ENCODE measurements at places on chromosomes 4 and X.

DNA sequence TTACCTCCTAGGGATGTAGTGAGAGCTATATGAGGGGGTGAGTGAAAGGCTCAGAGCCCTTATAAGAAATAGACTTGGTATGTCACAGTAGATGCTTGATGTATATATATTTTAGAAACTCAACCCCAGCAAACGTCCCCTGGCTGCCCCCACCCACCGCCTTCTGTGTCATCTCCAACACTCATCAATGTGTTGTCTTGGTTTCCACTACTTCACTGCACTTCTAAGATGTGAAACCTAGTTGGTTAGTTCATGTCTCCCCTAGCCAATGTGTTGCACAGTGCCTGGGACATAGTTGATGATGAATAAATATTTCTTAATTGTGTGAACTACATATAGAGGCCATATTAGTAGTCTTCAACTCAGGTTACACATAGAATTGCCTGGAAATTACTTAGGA is 4.4 kb downstream of the FGFBP2 start:
- no peak for DNase-seq

DNA sequence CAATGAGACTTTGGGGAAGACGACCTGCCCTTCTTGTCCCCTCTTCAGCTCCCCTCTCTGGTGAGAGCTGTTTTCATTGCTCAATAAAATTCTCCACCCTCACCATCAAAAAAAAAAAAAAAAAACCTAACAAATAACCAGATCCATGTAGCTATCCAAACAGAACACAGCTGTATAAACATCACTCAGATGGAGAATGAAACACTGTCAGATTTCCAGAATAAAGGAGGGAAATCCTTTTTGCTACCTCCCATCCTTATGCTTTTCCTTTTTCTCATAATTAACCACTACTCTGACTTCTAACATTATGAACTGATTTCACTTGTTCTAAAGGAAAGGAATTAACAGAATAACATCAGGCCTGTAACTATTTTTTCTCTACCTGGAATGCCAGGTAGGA is 155.6 kb downstream of the PPP4R3C start:
- DNase-seq, result no peak

GRCh38 chrX:10931976-10932375 is 179.2 kb upstream of the HCCS start:
- peak; percentile 45 for DNase-seq

GRCh38 chr4:169823685-169824084 is 65.9 kb upstream of the HPF1 start:
- no peak for DNase-seq

- no peak for DNase-seq
Observed at GRCh38 chr4:125011646-125012045, 299.1 kb upstream of the ANKRD50 start.

DNA sequence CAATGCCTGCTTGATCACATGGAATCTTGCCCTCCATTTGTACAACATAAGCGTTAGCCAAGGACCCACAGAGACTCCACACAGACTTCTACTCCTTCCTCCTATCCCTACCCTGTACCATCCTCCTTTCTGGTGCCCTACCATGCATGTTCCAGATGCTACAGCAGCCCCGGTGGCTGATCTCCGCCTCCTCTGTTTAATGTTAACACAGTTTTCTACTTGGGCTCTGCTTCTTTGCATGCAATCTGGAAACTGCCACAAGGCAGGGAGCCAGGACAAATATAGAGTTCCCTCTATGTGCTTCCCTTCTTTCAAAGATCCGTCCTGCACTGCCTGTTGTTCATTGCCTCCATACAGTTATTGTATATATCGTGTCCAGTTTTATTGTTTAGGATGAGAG is 368.6 kb upstream of the TENM3 start:
- no peak for DNase-seq

GRCh38 chr4:23981328-23981727 is 91.5 kb upstream of the PPARGC1A start:
- DNase-seq, result no peak

DNA sequence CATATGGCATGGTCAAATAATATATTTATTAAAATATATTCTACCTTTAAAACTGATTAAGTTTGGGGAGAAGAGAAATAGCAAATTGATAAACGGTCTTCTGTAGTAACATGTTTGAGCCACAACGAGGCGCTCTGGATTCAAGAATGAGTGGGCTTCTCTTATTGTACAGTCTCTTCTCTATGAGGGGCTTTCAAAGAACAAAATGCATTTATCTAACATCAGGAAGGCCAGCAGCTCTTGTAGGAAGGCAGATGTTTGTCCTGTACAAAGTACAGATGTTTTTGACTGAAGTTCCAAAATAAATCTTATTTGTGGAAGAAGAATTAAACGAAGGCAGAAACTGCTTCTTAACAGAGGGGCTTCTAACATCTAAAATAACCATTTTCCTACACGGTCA is 153.6 kb downstream of the RASL11B start:
- peak; percentile 48 for DNase-seq

DNA sequence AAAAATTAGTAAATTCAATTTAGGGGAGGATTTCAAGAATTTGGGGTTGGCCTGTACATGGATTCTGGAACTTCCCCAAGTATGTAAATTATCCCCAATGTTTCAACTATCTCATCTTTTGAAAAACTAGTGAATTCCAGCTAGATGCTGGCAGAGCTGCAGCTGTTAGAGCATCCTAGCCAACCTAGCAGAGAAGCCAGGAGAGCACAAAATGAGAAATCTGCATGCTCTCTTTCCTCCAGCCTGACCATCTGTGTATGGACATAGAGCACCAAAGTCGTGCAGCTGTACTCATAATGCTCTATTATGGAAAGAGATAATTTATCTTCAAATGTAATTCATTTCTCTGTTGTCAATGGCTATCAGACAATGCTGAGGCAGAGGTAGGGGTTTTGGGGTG is 1217.7 kb downstream of the PCDH19 start:
- DNase-seq, result no peak

GRCh38 chr4:169068423-169068822 is 58.4 kb upstream of the CBR4 start:
- DNase-seq, result no peak

DNA sequence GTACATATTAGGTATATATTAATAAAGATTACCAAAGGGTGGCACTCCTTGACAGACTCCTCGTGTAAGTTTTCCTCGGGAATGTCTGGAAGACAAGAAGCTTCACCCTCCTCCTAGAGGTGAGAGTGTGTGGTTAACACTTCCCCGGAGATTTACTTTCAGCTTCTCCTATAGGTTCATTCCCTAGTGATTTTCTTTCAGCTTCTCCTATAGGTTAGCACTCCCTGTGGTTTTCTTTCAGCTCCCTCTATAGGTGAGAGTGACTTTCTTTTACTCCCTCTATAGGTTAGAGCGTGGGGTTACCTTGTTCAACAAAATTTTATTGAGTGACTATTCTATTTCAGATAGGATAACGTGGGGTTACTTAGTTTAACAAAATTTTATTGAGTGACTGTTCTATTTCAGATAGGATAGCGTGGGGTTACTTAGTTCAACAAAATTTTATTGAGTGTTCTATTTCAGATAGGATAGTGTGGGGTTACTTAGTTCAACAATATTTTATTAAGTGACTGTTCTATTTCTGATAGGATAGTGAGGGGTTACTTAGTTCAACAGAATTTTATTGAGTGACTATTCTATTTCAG is 106.0 kb upstream of the PLAC1 start:
- no peak for DNase-seq

DNA sequence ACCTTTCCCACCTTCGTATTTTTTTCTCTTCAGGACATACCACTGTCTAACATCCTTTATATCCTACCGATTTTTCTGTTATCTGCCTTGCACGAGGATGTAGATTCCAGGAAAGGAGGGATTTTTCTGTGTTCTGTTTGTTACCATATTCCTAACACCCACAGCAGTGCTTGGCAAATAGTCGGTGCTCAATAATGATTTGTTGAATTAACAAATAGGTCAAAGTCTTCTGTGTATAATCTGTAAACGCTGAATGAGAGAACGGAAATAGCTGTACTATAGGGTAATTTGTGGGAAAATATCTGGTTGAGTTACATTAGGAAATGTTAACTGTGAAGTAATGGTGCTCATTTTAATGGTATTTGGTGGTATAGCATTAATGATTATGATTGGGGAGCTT is 81.5 kb downstream of the TMEM156 start:
- no peak for DNase-seq

GRCh38 chr4:182925855-182926254 is 8.7 kb upstream of the DCTD start:
- no peak for DNase-seq

GRCh38 chr4:27100713-27101112 is 240.1 kb downstream of the STIM2 start:
- DNase-seq, result no peak

- no peak for DNase-seq
Observed at GRCh38 chrX:42094218-42094617, 170.9 kb upstream of the CASK start.
